Uterus (tissue), 4 donors: ENCODE measurements at places on chromosomes 3 and 15.
A peak's percentile ranks its signal among the peaks of the same experiment; 100 is the strongest.

DNA sequence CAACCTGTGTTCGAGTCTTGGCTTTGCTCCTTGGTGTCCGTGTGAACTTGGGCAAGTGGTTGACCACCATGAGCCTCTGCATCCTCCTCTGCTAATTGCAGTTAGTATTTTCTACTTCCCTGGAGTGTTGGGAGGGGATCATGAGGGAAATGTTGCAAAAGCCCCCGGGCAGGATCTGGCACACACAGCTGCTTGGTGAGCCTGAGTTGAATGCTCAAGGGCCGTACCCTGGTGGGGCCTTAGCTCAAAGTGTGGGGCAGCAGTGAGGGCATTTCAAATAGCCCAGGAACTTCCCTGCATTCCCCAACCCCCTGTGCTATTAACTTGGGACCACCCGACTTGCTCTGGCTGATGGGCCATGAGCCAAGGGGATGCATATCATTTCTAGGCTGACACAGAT is 94.9 kb upstream of the SLC6A11 start:
- no peak for DNase-seq

GRCh38 chr15:57537072-57537471 is 54.6 kb upstream of the MYZAP start:
- peak; percentile 53 for DNase-seq

- no peak for DNase-seq
These were observed 4.7 kb upstream of the CPLX3 start for GRCh38 chr15:74821790-74822158.

GRCh38 chr3:16999871-17000270 is 115.1 kb downstream of the PLCL2 start:
- DNase-seq, result no peak

GRCh38 chr3:119013951-119014350 is 20.7 kb downstream of the IGSF11 start:
- no peak for DNase-seq

GRCh38 chr15:52925130-52925529 is 135.0 kb upstream of the ONECUT1 start:
- no peak for DNase-seq

DNA sequence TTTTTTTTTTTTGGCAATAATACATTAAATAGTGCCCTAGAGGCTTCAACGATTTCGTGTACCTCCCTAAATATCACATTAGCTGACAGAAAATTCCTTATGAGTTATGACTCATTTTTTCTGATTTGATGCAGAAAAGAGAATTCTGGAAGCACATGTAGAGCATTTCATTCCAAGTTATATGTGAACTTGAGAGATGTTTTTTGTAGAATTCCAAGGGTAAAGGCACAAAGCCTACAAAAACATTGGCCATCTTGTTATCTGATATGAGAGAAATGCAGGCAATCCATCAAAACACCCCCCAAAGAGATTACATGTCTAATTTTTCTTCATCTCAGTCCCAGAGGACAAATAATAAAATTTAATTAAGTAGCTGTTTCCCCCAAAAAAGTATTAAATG is 6.7 kb upstream of the PFN2 start:
- DNase-seq, result no peak
